ENCODE measurements at places on chromosomes 16 and 17.
A peak's percentile ranks its signal among the peaks of the same experiment; 100 is the strongest.

DNA sequence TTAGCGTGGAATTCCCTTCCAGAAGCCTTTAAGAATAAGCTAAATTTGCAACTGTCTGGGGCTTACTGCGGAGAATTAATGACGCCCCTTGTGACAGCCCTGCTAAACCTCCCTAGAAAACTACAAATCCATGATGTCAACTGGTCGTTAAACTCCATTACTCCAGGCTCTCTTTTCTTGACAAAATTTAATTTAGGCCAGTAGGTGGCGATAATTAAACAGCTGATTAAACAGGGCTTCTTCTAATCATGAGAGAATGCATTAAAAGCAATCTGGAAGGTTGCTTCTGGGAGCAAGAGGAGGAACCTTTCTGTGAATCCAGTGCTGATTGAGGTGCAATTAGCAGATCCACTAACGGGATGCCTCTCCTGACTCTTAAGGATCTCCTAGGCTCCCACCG is 8.1 kb upstream of the NLRP1 start:
- no peak for DNase-seq

DNA sequence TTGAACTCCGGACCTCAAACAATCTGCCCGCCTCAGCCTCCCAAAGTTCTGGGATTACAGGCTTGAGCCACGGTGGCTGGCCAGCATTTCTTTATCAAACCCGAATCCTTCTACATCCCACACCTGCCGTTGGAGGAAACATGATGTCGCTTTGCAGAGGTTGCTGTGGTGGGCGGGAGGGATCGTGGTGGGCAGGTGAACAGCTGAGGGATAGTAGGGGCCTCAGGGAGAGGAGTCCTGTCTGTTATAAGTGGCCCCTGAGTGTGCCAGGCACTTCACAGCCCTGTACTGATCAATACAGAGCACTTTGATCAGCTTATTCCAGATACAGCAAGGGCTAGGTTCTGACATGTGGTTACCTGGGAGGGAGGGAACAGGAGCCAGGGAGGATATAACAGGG is 76.5 kb downstream of the CYLD start:
- no peak for DNase-seq

DNA sequence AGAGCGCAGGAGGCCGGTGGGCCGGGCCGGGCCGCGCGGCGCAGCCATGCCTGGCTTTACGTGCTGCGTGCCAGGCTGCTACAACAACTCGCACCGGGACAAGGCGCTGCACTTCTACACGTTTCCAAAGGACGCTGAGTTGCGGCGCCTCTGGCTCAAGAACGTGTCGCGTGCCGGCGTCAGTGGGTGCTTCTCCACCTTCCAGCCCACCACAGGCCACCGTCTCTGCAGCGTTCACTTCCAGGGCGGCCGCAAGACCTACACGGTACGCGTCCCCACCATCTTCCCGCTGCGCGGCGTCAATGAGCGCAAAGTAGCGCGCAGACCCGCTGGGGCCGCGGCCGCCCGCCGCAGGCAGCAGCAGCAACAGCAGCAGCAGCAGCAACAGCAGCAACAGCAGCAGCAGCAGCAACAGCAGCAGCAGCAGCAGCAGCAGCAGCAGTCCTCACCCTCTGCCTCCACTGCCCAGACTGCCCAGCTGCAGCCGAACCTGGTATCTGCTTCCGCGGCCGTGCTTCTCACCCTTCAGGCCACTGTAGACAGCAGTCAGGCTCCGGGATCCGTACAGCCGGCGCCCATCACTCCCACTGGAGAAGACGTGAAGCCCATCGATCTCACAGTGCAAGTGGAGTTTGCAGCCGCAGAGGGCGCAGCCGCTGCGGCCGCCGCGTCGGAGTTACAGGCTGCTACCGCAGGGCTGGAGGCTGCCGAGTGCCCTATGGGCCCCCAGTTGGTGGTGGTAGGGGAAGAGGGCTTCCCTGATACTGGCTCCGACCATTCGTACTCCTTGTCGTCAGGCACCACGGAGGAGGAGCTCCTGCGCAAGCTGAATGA is 606 bp downstream of the THAP11 start:
- no peak for DNase-seq

DNA sequence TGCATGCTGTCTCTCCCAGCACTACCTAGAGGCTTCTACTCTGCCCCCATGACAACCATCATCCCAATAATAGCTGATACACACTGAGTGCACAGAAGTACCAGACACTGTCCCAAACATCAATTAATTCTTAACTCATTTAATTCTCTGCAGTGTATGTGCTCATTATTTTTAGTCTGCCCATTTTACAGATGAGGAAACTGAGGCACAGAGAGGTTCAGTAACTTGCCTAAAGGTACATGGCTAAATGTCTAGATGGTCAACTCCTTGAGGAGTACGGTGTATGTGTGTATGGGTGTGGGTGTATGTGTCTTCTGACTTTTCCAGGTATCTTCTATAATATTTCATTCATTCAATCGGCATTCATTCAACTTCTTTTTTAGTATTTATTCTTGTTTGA is 407.9 kb downstream of the SOX9 start:
- DNase-seq = no peak

- no peak for DNase-seq
These were observed 506 bp downstream of the ATP5MC1 start for GRCh38 chr17:48892940-48893645.

DNA sequence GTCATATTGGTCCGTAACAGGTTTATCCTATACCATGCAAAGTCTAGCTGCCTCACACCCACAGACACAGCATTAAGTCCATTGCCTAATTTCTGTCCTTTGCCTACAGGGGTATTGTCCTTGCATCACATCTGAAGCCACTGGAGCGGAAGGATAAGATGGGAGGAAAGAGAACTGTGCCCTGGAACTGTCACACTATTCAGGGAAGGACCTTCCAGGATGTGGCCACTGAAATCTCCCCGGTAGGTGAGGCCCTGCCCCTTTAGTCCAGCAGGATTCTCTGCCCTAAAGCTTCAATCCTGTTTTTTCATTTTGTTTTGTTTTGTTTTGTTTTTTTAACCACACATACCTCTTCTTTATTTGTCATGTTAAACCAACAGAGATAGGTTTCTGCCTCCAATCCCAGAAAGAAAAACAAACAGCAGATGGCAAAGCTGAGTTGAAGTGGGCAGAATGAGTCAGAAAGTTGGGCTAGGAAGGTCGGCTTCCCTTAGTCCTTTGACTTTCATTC is 2.2 kb upstream of the EFTUD2 start:
- peak; percentile 27 for DNase-seq

DNA sequence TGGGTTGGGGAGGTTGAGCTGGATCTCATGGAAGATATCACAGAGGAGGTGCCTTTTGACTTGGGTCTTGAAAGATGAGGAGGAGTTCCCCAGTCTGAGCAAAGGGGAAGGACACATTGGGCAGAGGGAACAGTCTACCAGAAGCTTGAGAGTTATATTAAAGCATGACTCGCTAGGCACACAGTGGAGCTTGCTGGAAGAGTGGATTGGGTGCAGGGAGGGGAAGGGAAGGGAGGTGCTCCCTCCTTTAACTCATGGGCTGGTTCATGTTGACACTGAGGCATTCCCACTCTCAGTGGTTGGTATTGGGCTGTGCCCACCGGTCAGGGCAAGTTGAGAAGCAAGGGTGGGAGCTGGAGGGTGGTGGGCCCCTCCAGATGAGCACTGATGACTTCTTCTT is 5.9 kb downstream of the TMEM98 start:
- DNase-seq = no peak

DNA sequence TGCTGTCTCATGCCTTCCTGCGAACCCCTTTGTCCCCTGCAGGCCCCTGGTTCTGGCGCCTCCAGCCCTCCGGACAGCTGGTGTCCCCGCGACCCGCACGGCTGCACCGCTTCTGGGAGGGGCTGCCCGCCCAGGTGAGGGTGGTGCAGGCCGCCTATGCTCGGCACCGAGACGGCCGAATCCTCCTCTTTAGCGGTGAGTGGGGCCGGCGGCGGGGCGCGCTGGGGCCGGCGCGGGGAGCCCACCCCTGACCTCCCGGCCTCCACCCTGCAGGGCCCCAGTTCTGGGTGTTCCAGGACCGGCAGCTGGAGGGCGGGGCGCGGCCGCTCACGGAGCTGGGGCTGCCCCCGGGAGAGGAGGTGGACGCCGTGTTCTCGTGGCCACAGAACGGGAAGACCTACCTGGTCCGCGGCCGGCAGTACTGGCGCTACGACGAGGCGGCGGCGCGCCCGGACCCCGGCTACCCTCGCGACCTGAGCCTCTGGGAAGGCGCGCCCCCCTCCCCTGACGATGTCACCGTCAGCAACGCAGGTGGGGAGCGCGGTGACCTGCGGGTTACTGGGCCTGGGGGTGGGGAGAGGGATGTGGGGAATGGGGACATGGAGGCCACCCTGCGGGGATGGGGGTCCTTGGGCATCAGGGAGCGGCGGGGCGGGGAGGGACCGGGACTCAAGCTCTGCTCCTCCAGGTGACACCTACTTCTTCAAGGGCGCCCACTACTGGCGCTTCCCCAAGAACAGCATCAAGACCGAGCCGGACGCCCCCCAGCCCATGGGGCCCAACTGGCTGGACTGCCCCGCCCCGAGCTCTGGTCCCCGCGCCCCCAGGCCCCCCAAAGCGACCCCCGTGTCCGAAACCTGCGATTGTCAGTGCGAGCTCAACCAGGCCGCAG is 7.1 kb upstream of the IL32 start:
- DNase-seq = no peak

DNA sequence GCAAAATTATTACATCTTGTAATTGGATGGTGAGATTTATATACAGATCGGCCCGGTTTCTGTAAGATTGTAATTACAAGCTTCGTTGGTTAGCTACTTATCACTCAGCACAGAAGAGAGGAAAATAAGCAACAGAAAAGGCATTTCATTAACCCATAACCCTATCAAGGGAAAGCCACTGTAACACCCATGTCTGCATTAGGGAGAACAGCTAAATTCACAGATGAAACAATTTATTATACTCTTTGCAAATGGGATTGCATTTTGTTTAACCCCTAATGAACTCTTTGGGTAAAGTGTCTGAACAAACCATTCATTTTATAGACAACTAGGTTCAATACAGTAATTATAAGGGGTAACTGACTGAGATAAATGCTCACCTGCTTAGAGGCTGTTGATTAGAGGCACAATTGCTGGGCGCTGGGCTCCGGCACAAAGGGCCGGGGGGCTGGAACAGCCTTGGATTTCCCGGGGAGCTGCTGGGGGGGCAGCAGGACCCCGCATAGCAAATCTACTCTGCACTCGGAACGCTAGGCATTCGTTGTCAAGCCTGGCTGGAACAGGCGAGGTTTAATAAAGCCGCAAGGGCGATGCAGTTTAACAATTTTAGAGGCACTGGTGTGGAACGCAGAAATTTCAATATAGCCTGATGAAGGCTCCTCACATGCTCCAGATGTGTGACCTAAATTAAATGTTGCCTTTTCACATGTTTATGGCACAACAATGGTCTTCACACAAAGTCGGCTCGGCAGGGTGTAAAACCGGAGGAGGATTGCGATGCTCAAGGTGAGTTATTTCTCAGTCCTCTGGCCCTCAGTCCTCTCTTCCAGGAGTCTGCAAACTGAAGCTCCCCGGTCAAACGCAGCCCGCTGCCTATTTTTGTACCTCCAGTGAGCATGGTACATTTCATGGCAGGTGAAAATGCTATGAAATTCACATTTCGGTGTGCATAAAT is 134.0 kb upstream of the IRX6 start:
- DNase-seq = no peak

- DNase-seq = no peak
These were observed 18.4 kb downstream of the FBXO31 start for GRCh38 chr16:87365021-87365713.
